ENCODE measurements at places on chromosomes 16 and 17. TPM values are rescaled to one million over a fixed set of nuclear protein-coding genes. Genes with fewer than 3 reads are reported as not detected.

Gene FBXO39
- 0.66 TPM for total RNA-seq

Gene SLFN14
- total RNA-seq = not detected

Gene CIAPIN1
- 39.5 TPM for total RNA-seq

Gene SEZ6
- total RNA-seq = not detected

Gene TBC1D3
- total RNA-seq = not detected

Gene OTOP2
- not detected for total RNA-seq

Gene LRRC75A
- total RNA-seq = 3.1 TPM

Gene LRRC36
- 0.51 TPM for total RNA-seq

Gene GPR139
- total RNA-seq = not detected

Gene HOXB13
- not detected for total RNA-seq

Gene CDH1
- under 0.01 TPM for total RNA-seq

Gene PERCC1
- total RNA-seq = not detected

Gene G6PC1
- not detected for total RNA-seq

Gene FA2H
- total RNA-seq = not detected

Gene KIF19
- total RNA-seq = not detected

Gene CCL16
- not detected for total RNA-seq

Gene DNAI2
- total RNA-seq = not detected

Measured in fibroblast of lung (primary cell).